Activated T-helper 1 cell treated with anti-CD3 and anti-CD28 coated beads, Interleukin-12 subunit alpha, Interleukin-12 subunit beta, Interleukin-2, Interleukin-4 antibody, amounts not matched to agents 30 ng/mL and 10 ng/mL and 1 ng/mL, durations not matched to agents 14 hours and 24 hours and 36 hours (primary cell): ENCODE measurements at places on chromosomes 7 and 10.

DNA sequence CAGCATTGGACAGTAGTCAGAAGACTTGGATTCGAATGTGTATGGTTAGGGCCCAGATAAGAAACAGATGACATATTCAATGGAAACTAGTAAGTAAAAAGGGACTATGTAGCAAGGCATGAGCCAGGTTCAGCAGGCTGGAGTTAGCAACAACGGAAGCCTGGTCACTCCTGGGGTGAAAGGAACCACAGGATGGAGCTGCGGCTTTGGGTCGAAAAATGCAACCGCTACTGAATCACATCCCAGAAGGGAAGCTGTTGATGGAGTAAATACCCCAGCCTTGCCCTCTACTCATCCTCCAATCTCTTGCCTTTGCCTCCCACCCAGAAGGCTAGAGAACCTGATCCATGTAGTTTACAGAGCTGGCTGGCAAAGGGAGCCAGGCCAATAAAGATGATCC is 37.5 kb upstream of the EGR2 start:
- DNase-seq, result peak; percentile 45

- DNase-seq, result no peak
Measured at GRCh38 chr10:125087897-125088215, 72.5 kb downstream of the CTBP2 start.

GRCh38 chr10:104574427-104574826 is 66.7 kb upstream of the SORCS3 start:
- DNase-seq, result no peak

DNA sequence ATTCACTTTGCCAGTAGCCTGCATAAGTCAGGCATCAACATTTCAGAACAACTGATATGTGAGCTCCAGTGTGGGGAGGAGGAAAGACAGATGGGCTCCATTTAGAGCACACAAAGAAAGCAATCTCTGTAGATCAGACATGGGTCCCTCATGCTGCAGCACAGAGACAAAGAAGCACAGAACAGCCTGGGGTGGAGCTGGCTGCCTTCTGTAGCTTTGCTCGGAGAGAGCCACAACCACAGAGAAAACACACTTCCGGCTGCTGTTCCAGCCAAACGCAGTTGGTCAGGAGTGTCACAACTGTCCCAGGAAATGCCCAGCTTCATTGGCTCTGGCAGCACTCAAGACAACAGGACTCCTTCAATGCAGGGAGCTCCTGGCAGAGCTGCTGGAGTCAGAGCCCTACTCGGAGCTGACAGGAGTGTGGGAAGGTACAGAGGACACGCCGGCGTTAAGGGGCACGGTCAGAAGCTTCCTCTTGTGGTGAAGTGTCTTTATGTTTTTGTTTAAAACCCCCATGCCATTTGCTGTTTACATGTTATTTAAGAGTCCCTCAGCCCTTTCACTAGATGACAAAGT is 494.4 kb downstream of the TCERG1L start:
- DNase-seq, result no peak

DNA sequence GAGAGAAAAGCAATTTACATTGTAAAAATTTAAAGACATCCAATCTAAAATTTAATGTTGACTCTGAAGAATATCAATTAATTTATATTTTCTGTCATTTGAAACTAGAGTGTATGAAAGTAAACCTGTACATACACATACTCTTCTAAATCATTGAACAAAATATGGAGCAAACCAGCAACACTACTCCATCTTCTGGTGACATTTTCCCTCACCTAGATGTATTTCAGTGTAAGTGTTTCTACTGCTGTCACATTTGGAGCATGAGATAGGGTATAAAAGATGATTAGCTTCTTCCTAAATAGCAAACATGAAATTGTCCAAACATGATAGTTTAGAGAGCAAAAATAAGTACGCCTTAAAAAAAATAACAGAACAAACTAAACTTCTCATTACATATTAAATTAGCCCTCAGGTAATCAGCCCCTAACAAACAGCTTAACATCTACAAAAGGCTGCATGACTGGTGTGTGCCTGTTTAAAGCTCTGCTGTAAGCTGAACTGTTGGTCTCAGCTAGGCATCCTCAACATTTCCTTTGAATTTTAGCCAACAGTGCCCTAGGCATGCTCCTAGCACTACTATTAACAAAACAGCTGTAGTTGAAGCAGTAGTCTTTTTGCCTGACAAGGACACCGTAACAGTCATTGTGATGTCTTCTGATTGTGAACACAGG is 189.8 kb downstream of the CTNNA3 start:
- no peak for DNase-seq

GRCh38 chr10:43778571-43778970 is 129.9 kb upstream of the ZNF32 start:
- DNase-seq, result no peak

DNA sequence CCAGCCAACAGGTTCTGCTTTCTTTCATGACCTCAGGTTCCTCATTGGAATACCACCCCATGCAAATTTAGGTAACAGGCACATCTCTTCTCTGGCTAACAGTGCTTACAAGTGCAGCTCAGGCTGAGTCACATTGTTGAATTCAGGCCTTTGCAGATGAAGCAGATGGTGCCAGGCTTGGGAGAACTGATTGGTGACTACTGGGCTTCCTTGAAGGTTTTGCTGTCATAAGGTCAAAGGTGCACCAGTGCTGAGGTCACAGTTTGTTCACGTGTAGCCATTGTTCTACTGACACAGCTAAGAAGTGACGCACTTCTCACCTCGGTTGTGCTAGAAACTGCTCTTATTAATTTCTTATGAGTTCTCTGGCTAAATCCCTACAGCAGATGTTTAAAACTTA is 128.6 kb upstream of the BMPER start:
- no peak for DNase-seq

GRCh38 chr7:158829021-158829341 is 328 bp downstream of the ESYT2 start:
- DNase-seq, result no peak

- no peak for DNase-seq
Measured at GRCh38 chr7:94344826-94345225, 49.9 kb upstream of the COL1A2 start.

- no peak for DNase-seq
Measured at GRCh38 chr7:17598846-17599245, 300.4 kb downstream of the AHR start.

DNA sequence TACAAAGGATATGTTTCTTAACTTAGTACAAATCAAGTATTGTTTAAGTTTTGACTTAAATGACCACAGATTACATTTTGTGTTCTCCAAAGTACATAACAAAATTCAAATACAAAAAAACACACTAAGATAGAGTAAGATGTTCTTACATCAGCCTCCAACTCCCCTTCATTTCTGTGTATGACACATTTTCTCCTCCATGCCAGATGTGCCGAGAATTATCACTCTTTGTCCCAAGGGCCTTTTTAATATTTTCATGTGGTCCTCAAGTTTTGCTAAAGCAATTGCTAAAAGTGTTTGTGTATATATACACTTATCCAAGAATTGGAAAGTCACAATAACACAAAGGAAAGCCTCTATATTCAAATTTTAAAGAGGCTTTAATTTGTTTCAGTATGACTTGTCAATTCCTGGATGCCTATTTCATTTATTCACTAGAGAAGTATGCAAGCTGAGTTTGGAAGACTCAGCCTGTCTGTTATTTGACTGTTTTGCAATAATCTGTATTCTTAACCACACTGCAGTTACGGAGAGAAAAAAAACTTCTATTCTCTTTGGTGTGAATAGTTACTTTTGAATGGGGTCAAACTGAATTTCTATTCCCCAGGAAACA is 586.4 kb upstream of the SEMA3D start:
- DNase-seq, result no peak

DNA sequence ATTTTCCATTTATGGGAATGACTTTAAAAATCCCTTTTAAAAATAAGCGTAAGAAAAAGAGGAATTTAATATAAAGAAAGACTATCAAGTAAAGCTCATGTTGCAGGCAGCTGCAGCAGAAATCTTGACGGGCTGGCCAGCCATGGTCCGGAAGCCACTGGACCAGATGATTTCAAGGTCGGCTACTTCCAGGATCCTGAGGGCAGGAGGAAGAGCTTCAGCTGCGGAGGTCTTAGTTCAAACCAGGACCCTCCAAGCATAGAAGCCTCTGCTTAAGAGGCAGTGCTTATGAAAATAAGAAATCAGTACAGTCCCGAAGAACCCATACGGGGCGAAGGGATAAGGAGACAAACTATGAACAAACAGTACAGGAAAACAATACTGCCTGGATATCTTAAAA is 220.2 kb upstream of the CELF2 start:
- DNase-seq, result no peak

- no peak for DNase-seq
Measured at GRCh38 chr7:94129443-94130140, 125.4 kb upstream of the BET1 start.

DNA sequence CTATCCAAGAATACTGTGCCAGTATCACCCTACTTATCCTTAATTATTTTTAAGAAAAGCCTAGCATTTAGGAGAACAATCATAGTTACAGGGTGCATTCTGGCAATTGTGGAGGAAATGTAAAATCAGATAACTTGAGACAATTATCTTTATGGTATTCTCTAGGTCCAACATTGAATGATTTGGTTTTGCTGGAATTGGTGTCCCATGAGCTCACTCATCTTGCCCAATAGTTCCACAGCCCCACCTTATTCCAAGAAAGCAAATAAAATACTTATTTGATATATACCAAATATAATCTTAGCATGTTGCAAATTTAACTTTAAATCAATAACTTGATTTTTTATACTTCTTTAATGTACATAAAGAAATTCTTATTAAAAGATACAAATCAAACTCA is 65.3 kb downstream of the DGKB start:
- no peak for DNase-seq

- no peak for DNase-seq
Measured at GRCh38 chr7:13115157-13115772, 427.8 kb downstream of the ARL4A start.

GRCh38 chr7:33410266-33410665 is 280.9 kb downstream of the BBS9 start:
- DNase-seq, result no peak

DNA sequence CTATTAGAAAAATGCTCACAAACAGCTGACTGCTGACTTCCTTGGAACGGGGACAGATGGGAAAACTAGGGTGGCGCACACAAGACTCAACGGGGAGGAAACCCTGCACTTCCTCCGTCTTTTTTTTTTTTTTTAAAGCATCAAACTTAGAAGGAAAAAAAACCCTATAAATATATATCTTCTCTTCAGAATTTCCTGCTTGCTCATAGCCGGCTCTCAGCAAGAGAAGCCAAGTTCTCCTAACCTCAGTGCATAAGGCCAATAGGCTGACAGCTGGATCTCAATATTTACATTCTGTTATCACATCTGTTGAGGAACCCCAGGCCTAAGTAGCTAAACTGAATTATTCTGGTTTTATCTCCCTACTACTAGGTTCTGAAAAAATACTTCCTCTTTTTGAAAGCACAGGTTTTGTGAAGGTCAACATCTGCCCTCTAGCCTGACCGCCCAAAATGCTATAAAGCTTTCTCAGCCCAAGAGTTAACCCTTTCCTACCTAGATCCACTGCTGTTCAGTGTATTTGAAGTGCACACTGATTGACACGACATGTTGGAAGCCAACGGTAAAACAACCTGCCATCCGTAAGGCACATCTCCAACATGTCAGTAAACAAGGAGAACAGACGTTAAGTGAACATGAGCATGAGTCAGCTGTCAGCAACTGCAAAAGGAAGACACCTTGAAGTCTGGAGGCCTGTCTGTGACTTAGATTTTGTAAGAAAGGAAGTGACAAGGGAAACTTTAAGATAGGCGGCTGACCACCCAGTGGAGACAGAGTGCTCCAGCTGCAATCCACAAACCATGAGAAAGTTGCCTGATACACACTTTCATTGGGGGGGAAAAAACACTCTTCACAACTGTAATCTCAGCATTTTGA is 83.8 kb downstream of the EBLN1 start:
- no peak for DNase-seq

DNA sequence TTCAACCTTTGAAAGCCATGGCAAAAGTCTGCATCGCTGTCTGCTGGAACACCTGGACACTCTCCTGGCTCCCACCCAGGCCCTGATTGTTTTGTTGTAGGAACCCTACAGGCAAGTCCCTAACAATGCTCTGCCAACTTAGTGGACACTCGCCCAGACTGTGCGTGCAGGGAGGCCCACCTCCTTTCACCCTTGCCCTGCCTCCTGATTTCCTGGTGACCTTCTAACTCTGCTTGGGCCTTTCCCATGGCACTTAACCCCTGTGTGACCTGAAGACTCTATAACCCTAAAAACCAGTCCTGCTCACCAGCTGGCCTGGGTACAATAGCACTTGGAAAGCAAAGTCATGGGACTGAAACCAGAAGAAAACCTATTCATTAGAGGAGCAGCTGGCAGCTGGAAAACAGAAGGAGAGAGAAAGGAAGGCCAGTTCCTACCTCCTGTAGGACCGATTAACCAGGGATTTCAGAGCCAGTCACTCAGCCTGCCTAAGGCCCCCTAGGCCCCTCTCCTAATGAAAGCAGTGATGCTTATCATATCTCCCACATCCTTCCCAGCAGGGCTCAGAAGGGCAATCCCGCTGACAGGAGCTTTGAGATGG is 82.7 kb upstream of the KMT2E start:
- no peak for DNase-seq

DNA sequence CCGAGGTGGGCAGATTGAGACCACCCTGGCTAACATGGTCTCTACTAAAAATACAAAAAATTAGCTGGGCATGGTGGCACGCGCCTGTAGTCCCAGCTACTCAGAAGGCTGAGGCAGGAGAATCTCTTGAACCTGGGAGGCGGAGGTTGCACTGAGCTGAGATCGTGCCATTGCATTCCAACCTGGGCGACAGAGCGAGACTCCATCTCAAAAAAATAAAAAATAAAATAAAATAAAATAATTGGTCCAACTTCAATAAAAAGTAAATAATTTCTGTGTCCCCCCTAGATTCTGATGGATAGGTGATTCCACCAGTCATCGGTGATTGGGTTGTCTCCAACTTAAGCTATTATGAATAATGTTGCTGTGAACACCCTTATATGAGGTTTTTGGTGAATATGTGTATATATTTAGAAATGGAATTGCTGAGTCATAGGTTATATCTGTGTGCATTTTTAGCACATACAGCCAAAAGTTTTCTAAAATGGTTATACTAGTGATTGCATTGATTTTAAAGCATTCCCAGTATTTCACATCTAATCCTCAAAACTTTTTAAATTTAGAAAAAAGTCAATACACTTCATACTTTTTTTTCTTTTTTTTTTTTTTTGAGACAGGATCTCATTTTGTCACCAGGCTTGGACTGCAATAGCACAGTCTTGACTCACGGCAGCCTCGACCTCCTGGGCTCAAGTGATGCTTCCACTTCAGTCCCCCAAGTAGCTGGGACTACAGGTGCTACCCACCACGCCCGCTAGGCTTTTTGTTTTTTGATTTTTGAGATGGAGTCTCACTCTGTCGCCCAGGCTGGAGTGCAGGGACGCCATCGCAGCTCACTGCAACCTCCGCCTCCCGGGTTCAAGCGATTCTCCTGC is 13.7 kb upstream of the SRPK2 start:
- no peak for DNase-seq

DNA sequence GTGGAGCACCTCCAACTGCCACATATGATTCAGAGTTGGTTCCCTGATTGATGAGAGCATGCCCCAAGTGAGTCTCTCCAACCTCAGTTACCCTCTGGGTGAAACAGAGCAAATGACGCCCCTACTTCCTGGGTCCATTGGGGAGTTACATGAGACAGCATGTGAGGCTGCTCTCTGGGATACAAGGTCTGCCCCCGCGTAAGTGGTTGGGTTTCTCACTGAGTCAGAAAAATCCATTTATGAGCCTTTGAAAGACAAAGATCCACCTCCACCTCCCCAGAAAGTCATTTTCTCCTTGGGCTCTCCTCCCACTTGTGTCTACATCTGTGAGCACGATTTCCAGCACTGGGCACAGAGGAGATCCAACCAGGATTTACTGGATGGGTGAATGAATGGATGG is 70.7 kb upstream of the DNAAF5 start:
- no peak for DNase-seq
